Muscle of arm (tissue), 14 donors: ENCODE measurements at places on chromosomes 6 and 20.

DNA sequence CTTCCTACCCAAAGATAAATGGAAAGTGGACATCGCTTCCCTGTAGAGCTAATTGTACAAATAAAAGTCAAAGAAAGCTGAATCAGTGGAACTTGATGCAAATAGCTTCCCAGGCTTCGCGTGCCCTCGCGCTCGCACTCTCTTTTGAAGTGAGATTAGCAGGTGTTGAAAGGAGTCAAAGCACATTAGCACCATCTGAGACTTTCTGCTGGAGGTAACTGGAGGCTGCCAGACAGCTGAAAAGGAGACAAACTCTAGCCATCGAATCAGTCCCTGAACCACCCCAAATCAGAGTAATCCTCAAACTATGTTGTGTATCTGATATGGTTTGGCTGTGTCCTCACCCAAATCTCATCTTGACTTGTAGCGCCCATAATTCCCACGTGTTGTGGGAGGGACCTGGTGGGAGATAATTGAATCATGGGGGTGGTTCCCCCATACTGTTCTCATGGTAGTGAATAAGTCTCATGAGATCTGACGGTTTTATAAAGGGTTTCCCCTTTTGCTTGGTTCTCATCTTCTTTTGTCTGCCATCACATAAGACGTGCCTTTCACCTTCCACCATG lies 23.7 kb downstream of the SULF2 start:
- no peak for DNase-seq

DNA sequence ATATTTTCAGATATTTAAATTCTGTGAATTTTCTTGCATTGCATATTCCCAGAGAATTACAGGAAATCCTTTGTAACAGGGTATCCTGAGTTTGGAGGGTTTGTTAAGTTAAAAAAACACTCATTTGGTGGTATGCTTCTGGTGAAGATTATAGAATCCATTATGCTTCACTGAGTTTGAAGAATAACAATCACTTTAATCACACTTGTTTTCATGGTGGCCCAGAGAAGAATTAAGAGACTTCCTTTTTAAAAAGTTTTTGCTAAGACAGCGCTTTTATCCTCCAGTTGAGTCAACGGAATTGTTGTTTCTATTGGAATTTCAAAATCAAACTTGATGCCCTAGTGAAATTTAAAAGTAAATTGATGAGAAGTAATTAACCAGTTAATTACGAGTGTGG lies 17.4 kb downstream of the PLEKHG1 start:
- DNase-seq: no peak

GRCh38 chr6:159996087-159996622 lies 27.3 kb downstream of the IGF2R start:
- DNase-seq: no peak

DNA sequence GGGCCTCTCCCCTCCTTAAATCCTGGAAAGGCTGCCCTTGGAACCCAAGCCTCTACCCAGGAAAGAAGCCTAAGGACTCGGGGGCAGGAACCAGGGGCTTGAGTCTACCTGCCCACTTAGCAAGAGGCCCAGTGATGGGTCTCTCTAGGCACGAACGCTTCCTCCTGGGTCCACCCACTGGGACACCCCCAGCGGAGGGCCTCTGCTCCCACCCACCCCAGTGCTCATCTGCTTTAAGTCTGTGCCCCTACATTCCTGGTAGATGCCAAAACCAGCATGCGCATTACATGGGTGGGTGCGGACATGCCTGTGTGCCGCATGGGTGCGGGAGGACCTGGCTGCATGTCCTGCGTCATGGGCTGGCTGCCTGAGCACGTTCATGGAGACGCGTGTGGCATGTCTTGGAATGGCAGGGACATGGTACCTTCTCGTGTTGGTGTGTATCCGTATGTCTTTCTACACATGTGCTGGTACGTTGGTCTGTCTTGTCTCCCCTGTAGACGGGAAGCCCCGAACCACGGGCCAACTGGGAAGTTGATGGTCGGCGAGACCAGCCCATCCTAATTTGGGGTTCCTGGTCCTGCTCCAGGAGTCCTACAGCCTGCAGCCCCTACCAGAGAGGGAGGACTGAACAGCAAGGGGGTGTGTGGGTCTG lies 29.3 kb downstream of the SNPH start:
- no peak for DNase-seq

GRCh38 chr20:14644306-14645097 lies 307.1 kb upstream of the FLRT3 start:
- DNase-seq: no peak

DNA sequence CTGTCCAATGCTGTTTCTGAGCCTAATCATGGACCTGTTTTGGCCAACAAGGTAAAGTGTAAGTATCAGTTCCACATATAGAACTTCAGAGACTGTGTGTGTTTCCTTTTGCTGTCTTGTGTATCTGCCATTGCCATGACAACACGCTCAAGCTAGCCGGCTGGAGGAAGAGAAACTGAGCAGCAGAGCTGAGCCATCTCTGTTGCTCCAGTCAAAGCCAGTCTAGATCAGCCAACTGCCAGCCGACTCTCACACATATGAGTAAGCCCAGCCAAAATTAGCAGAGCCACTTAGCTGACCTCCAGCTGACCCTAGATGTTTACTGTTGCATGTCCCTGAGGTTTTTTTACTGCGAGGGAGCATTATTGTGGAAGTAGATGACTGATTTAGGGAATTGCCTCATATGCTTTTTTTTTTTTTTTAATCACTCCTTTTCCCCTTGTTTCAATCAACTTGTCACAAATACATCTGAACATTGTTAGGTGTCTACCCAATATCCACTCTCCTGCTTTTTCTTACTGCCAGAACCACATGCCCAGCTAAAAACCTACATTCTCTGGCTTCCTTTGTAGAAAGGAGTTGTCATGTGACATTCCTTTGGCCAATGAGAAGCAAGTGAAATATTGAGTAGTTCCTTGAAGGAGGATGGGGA lies 304.3 kb upstream of the SUPT3H start:
- DNase-seq: no peak

DNA sequence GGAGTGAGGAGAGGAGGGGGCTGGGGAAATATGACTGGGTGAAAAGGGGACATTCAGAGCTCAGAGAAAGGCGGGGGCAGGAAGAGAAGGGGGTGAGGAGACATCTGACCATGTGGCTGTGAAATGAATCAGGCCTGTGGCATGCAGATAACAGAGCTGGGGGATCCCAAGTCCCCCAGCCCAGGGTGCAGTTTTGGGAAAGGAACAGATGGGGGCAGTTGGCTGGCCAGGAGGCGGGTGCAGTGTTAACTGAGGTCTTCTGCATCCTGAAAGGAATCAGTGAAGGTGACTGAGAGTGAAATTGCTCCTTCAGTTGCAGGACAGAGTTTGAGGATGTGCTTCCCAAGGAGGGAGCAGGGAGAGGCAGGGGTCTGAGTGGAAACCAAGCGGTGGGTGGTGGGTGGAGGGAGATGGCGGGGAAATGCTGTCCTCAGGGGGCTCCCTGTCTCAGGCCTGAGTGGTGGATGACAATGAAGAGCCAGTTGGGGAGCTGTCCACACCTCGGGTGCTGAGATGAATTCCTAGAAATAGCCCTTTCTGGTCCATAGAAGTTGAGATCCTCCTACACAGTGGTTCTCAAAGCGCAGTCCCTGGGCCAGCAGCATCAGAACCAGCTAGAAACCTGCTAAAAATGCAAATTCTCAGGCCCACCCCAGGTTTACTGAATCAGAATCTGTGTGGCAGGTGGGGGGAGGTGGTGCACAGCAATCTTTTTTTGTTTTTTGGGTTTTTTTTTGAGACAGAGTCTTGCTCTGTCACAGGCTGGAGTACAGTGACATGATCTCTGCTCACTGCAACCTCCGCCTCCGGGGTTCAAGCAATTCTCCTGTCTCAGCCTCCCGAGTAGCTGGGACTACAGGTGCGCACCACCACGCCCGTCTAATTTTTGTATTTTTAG lies 26.0 kb upstream of the CCDC167 start:
- DNase-seq: no peak

DNA sequence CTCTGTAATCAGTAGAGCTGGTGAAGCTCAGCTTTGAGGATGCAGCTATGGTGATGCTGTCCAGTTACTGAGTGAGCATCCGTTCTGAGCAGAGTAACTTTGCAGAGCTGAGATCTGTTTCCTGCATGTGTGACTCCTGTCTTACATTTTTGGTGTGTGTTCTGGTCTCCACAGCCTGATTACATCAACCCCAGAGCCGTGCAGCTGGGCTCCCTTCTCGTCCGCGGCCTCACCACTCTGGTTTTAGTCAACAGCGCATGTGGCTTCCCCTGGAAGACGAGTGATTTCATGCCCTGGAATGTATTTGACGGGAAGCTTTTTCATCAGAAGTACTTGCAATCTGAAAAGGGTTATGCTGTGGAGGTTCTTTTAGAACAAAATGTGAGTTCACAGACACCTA lies 81.6 kb downstream of the FAM120B start:
- DNase-seq: no peak

DNA sequence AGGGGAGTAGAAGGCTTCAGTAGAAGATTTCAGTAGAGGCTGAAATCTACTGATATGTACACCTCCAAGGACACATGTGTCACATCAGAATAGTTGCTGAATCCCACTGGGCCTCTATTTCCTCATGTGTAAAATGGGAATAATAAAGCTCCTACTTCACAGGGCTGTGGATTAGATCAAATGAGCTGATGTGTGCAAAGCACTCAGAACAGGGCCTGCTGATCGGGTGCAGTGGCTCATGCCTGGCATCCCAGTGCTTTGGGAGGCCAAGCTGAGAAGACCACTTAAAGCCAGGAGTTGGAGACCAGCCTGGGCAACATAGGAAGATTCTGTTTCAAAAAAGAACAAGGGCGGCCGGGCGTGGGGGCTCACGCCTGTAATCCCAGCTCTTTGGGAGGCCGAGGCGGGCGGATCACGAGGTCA lies 8.1 kb upstream of the AP5S1 start:
- DNase-seq: no peak

- DNase-seq: no peak
Measured at GRCh38 chr20:1119524-1119923, 1.1 kb downstream of the PSMF1 start.

DNA sequence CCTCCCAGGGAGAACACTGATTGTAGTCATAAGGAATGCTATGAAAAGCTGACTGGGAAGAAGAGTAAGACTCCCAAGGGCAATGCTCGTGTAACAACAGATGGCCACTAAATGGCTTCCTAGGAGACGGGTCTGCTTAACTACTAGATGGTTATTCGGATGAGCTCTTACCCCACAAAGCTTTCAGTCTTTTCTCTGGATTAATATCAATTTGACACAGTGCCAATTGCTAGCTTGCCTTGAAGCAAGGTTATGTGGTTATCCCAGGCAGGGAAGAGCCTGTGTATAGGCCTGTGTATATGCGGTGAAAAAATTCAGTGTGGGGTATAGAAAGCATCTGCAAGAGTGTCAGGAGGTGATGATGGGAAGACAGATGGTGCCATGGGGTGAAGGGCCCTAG lies 86.4 kb upstream of the NOX3 start:
- DNase-seq: no peak

DNA sequence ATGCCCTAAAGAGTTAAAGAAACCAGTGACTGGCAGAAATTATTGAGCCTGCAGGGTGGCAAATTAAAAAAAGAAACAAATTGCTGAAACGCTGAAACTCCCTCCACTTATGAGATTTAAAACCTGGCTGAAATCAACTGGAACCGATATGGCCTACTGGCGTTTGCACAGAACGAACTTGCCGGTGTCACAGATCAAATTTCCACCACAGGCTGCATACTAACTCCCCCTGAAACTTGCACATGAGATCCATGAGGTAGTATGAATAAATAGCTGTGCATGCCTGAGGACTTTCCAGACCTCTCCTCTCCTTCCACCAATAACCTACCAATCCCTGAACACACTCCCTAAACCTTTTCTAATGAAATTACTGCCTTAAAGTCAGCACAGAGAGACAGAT lies 150.4 kb downstream of the RNGTT start:
- DNase-seq: peak; percentile 9

GRCh38 chr6:155495011-155495768 lies 39.6 kb upstream of the NOX3 start:
- DNase-seq: no peak

- DNase-seq: no peak
Measured at GRCh38 chr6:72035486-72035885, 149.1 kb downstream of the RIMS1 start.

DNA sequence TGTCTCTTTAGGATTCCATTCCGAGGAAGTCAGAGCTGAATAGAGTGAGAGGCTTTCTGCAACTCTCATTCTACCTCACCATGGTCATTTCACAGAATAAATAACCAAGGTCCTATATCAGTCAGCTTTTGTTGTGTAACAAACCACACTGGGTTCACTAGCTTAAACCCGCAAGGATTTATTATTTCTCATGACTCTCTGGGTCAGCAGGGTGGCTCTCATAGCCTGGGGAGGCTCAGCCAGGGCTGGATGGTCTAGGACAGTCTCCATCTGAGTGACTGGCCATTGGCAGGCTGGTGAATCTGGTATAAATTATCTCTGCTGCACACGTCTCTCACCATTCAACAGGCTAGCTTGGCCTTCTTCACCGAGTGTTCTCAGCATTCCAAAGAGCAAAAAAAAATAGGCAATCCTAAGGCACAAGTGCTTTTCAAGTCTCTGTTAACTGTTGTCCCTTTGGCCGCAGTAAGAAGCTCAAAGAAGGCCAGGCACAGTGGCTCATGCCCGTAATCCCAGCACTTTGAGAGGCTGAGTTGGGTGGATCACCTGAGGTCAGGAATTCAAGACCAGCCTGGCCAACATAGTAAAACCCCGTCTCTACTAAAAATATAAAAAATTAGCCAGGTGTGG lies 39.7 kb downstream of the ISM1 start:
- no peak for DNase-seq

- no peak for DNase-seq
Measured at GRCh38 chr6:26563488-26563887, 25.3 kb downstream of the HMGN4 start.

- DNase-seq: no peak
Measured at GRCh38 chr20:6122111-6122872, 538 bp downstream of the FERMT1 start.

GRCh38 chr20:38195521-38195920 lies 30.5 kb upstream of the TGM2 start:
- DNase-seq: no peak

DNA sequence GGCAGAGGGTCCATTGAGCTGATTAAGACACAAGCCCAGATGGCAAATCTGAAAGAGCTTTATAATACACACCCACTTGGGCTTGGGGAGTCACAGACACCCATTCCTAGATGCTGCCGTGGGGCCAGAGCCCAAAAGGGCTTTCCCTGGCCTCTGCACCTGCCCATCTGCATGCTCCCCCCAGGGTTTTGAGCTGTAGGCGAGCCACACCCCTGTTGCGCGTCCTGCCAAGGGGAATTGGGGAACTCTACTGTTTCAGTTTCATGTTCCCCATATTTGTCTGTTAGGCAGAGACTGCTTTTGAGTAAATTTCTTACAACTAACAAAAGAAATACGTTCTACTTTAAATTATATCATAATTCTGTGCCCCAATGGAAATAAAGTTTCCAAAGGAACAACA lies 52.9 kb upstream of the FNDC1 start:
- no peak for DNase-seq

GRCh38 chr6:45698046-45698445 lies 317.6 kb downstream of the CLIC5 start:
- DNase-seq: no peak

GRCh38 chr20:56788671-56789610 lies 159.8 kb downstream of the TFAP2C start:
- DNase-seq: no peak

GRCh38 chr6:168136001-168136400 lies 57.0 kb upstream of the FRMD1 start:
- DNase-seq: no peak

- no peak for DNase-seq
Measured at GRCh38 chr6:56833127-56833791, 121.6 kb upstream of the BEND6 start.

- no peak for DNase-seq
Measured at GRCh38 chr20:3084283-3084985, at the start of gene AVP. Gene AVP, minus strand, starts transcription at chr20:3084724. Its CDS starts 50 bp downstream, at chr20:3084674.
